ENCODE measurements at places on chromosomes 1 and 21.

- DNase-seq: no peak
Observed at GRCh38 chr1:9093581-9093980, 24.1 kb upstream of the SLC2A5 start.

DNA sequence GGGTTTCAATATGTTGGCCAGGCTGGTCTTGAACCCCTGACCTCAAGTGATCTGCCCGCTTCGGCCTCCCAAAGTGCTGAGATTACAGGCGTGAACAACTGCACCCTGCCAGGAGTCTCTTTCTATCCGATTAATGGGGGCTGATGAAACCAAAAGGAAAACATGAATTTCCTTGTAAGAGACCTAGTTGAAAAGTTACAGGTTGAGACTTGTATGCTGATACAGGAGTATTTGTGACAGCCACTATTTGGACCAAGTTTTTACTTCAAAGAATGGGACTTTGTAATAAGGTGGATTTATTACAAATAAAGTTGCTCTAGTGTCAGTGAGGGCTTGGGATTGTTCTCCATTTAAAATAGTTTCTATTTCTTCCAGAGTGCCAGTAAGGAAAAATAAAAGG is 43.6 kb upstream of the TMEM61 start:
- DNase-seq: no peak

DNA sequence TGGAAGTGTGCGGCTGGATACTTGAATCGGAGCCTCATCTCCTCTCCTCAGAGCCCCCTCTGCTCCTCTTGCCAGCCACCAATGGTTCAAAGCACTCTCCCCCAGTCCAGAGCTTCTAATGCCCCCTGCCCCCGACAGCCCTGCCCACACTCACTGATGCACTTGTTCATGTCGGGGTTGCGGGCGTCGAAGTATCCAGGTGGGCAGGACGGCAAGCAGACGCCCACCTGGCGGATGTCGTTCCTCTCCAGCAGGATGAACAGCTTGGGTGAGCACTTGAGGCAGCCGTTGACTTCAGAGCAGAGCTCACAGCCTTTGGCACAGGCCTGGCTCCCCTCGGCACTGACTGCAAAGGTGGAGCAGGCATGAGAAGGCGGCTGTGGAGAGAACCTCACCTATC is 18.4 kb downstream of the RSPO1 start:
- no peak for DNase-seq

- no peak for DNase-seq
Observed at GRCh38 chr1:227156520-227156919, 161.8 kb downstream of the CDC42BPA start.

DNA sequence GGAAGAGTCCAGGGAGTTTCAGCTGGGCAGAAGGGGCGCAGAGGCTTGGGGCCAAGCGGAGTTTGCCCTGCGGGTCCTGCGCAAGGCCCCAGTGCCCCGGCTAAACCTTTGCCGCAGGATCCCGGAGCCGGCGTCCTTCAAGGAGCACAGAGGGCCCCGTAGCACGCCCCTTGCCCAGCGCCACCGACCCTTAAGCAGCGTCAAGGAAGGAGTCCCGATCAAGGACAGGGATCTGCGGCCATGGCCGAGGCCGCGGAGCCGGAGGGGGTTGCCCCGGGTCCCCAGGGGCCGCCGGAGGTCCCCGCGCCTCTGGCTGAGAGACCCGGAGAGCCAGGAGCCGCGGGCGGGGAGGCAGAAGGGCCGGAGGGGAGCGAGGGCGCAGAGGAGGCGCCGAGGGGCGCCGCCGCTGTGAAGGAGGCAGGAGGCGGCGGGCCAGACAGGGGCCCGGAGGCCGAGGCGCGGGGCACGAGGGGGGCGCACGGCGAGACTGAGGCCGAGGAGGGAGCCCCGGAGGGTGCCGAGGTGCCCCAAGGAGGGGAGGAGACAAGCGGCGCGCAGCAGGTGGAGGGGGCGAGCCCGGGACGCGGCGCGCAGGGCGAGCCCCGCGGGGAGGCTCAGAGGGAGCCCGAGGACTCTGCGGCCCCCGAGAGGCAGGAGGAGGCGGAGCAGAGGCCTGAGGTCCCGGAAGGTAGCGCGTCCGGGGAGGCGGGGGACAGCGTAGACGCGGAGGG is 520 bp downstream of the CLIC6 start:
- no peak for DNase-seq

DNA sequence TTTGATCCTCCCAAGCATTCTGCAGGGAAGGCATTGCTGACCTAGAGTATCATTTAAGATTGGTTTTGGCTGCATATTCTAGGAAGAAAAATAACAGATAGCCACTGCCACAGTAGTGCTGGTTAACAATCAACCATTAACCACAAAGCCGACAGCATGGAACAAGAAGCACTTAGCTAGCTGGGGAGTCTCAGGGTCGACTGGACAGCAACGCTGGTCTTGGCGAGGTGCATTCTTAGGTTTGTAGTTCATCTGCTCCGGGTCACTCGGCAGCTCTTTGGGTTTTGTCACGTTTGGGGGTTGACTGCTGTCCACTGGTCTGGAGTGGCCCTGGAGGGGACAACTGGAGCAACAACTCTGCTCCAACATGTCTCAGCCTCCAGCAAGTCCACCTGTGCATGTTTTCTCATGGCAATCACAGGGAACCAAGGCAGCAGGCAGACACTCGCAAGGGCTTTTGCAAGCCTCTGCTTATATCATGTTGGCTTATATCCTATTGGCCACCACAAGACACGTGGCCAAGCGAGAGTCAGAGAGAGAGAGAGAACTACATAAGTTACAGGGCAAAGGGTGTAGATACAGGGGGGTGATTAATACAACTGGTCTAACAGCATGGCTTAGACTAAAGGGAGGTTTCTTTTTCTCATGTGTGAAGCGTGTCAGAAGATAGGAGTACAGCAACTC is 99.5 kb downstream of the LACTBL1 start:
- no peak for DNase-seq

DNA sequence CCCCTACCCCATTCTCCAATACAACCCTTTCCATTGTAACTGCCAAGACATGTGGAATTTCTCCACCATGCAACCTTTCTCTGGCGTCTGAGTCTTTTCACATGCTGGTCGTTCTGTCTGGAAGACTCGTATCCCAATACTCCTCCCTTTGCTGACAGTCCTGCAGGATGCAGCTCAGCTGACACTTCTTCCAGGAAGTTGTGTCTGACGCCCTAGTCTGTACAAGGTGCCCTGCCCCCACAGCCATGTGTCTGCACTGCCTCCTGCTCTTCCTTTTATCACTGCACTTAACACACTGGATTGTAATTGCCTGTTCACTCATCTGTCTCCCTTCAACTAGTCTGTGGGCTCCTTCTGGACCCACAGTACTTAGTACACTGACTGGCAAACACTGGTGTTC is 188.0 kb downstream of the LMX1A start:
- no peak for DNase-seq

- no peak for DNase-seq
Observed at GRCh38 chr1:4284976-4285375, 369.4 kb upstream of the AJAP1 start.

- no peak for DNase-seq
Observed at GRCh38 chr1:7252411-7253117, 467.3 kb downstream of the CAMTA1 start.

DNA sequence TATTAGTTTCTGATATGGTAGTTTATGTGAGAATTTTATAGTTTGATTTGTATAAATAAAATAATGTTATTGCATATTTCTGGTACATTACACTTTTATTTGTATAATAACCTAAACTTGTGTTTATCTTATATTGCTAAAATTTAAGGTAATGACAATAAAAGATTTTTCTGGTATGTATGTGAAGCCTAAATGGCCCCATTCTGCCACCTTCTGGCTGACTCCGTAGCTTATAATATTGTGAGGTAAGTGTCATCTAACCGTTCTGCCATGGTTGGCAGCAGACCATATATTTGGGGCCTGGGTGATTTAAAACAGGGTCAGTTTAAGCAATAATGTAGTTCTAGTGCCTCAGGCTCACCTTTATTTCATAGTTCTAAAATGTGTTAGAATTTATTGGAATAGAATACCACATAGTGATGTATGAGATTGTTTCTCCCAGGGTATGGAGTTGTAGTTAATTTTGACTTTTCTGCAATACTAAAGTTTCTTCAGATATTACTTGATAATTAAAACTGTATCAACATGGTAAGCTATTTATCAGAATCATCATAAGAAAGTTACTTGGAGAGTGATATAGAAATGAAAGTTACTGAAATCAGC is 21.2 kb upstream of the PRKACB start:
- peak; percentile 45 for DNase-seq

- DNase-seq: no peak
Observed at GRCh38 chr1:225846331-225847310, 35.6 kb downstream of the TMEM63A start.

DNA sequence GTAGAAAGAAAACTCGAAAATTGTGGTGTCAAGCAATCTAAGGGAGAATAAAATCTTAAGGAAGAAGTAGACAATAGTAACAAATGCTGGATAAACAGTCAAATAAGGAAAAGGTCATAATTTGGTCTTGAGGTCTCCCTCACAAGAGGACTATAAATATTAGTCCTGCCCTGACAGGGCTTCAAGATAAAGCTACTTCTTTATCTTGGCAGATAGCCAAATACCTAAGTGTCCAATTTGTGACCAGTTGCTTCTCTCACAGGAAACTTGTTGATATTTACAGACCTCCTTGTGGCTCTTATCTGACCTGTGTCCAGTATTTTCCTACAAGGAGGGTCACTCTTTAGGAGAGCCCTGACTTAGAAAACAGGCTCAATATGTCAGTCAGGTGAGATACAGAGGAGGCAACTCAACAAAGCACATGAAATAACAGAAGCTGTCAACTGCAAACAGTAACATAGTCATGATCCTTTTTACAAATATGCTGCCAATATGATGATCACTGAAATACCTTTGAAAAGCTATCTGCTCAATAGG is 88.8 kb downstream of the TNNI3K start:
- DNase-seq: no peak

- no peak for DNase-seq
Observed at GRCh38 chr1:13756557-13757315, 56.7 kb downstream of the PRDM2 start.

GRCh38 chr1:159977364-159978106 is 23.5 kb upstream of the SLAMF9 start:
- no peak for DNase-seq

- DNase-seq: no peak
Observed at GRCh38 chr1:29508458-29509107, 272.3 kb downstream of the PTPRU start.

- DNase-seq: peak; percentile 53
Observed at GRCh38 chr1:16905110-16905867, 9.5 kb downstream of the RNU1-2 start.

- DNase-seq: no peak
Observed at GRCh38 chr1:116091083-116091482, 20.1 kb upstream of the MAB21L3 start.

DNA sequence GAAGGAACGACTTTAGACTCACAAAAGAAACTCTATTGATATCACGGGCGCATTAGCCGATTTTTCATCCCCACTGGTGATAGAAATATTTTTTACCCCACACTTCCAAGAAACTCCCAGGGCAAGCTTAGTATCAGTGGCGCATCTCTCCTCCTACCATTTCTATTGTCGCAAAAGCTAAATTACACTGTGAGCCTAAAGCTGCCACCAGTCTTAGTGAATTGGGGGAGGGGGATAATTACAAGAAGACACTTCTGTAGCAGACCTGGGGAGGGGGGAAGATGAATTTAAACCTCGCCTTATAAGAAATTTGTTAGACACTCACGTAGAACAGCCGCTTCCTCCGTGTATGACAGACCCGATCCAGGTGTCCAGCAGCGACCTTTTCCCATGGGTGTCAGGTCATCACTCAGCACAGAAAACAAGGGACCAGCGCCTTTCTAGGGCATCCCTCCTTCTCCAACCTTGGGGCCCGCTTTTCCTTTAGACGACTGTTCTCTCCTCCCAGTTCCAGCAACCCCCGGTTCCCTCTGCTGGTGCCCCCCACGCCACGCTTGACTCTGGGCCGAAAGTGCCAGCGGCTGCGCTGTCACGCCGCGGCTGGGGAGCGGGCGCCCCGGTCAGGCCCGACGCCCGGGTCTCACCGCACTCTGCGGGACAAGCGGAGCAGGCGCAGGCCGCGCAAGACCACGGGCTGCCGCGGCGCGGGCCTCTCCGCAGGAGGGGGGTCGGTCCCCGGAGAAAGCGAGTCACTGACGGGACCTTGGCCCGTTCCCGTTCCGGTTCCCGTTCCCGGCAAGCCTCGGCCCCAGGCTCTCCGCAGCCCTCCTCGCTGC is 821 bp downstream of the PHC2 start:
- peak; percentile 12 for DNase-seq

DNA sequence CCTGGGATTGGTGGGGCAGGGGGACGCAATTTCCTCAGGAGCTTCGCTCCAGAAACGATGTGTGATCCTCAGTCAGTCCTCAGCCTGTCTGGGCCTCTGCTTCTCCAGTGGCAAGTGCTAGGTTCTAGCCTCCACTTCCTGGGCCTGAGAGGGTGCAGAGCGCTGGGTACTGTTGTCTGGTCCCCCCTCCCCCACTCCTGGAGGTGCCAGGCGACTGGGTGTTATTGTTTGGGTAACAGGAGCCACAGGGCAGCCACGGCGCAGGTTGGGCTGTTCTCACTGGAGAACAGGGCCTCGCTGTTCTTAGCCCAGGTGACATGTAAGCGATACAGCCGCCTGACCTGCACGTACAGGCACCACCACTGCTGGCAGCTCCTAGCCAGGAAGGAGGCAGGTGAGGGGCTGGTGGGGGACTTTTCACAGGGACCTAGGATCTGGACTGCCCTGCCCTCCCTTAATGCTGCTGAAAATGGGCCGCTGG is 2.1 kb downstream of the RPS6KA1 start:
- no peak for DNase-seq

- DNase-seq: no peak
Observed at GRCh38 chr1:162868972-162869371, 8.0 kb upstream of the CCDC190 start.

GRCh38 chr1:50416553-50417453 is 6.4 kb downstream of the DMRTA2 start:
- no peak for DNase-seq

GRCh38 chr1:1429671-1430073 is 5.8 kb upstream of the VWA1 start:
- no peak for DNase-seq

DNA sequence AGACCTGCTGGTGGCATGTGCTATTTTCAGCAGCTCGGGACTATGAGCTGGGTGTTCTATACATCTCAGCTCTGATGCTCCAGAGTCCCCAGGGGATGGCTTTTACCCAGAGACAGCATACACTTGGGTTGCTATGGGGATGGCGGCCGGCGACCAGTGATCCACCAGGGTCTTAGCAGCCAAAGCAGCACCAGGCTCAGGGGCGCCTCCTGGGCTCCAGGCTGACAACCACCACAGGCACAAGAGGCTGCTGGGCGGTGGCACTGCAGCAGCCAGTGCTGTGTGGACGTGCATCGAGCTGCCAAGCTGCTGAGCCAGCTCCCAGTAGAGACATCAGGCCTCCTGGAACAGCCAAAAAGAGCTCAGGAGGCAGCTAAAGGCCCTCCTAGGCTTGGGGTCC is 37.6 kb upstream of the CLSTN1 start:
- no peak for DNase-seq

- DNase-seq: no peak
Observed at GRCh38 chr1:92820551-92820950, 11.3 kb upstream of the RPL5 start.

DNA sequence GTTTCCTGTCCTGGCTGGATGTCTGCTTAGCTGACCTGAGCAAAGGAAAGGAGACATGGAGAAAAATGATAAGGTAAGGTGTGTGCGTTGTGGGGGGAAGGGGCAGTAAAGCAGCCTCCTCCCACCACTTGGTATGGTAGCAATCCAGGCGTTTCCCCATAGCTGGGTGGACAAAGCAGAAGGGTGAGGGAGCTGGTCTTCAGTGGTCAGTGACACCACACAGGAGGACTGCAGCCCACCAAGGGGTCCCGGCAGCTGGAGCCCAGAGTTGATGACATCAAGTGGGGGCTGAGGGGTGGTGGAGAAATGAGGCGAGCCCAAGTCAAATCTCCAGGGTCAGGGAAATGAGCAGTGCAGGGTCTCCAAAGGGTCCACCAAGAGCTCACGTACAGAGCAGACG is 69.3 kb upstream of the LRRN2 start:
- DNase-seq: no peak

Data from activated naive CD4-positive, alpha-beta T cell treated with Interleukin-2 at 50 U/mL for 16 hours (primary cell).